Ureter (tissue), 1 donor: ENCODE measurements at places on chromosomes 11 and 22. TPM values are rescaled to one million over a fixed set of nuclear protein-coding genes. Genes with fewer than 3 reads are reported as not detected.

- DNase-seq, result no peak
Observed at GRCh38 chr22:26744892-26745808, 87.8 kb downstream of the MIAT start.

Gene ACRV1
- not detected for total RNA-seq

DNA sequence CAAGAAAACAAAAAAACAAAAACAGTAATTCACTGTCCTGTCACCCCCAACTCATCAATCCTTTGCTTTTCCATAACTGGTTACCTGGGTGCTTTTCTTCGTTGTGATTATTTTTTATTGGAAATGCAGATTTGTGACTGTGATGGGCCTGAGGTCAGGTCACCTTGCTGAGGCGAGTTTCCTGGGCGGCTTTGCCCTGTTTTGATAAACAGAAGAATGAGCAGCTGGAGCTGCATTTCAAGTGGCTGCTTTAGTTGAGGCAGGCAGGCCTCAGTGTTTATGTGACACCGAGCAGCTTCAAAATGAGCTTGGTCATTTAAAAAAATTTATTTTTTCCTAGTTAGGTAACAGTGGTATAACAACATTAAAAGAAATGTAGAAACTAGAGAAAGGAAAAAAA lies 22.2 kb downstream of the PTPRJ start:
- no peak for DNase-seq

GRCh38 chr11:19374151-19374569 lies 133.4 kb upstream of the E2F8 start:
- DNase-seq, result no peak

Gene VPREB1
- total RNA-seq, result not detected

DNA sequence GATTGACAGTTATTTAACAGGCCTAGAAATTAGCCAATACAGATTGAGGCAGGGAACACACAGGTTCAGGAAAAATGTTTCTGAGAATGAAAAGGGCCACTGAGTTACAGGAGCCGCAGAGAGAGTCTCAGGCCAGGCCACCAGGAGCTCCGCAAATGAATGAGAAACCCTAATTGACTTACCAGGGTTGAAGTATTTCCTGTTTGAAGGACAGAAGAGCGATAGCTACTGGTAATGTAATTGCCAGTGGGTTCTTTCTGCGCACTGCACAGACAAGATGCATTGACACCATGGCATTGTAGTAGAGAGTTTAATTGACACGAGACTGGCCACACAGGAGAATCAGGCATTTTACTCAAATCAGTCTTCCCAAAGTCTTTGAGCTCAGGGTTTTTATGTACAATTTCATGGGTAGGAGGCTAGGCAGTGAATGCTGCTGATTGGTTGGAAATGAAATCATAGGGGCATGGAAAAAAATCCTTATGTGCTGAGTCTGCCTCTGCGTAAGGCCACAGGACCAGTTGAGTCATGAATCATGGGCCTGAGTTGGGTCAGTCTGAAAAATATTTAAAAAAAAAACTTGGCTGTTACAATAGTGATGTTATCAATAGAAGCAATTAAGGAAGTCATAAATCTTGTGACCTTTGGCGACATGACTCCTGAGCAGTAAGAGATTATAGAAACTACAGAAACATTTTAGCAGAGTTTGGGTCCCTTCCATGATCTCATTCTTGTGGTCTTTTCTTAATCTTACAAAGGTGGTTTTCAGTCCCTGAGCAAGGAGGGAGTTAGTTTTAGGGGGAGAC lies 203.8 kb downstream of the CASP12 start:
- no peak for DNase-seq

Gene MMP13
- total RNA-seq, result not detected

GRCh38 chr11:24511511-24511910 lies 14.7 kb downstream of the LUZP2 start:
- no peak for DNase-seq

Gene BLID
- total RNA-seq, result 2.6 TPM

GRCh38 chr11:76742902-76743301 lies 40.3 kb upstream of the TSKU start:
- DNase-seq, result no peak

DNA sequence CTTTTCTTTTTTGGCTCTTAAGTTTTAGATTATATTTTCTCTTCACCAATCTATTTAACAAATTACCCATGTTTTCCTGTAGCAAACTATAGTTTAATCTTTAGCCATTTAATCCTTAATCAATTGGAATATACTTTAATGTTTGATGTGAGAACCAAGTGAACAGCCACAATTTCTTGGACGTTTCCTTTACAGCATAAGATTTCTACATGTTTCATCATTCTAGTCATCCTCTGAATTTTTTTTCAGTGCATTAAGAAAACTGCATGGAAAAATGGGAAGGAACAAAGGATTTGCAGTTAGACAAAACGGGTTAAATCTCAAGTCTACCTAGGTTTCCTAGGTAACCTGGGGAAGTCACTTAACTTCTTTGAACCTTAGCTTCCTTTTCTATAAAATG lies 507.1 kb upstream of the CCDC90B start:
- DNase-seq, result no peak

DNA sequence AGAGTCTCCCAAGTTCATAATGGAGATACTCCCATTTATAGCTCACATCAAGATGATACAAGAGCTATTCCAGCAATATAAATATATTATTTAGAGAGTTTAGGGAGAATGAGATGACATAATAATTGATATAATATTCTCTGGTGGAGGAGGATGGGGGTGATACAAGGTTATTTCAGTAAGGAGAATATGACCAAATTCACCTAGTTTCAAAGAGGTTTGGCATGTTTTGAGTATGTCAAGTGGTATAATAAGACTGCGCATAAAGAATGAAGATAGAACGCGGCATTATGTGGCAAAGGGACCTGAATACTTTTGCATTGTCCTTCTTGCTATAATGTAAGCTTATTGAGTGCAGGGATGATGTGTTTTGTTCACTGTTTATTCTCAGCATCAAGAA lies 1283.5 kb downstream of the LRRC4C start:
- DNase-seq, result no peak

Gene CCDC89
- 2.5 TPM for total RNA-seq

Gene KRTAP5-2
- not detected for total RNA-seq

Gene SPDYC
- total RNA-seq, result not detected

GRCh38 chr11:122690801-122691548 lies 35.5 kb downstream of the UBASH3B start:
- DNase-seq, result no peak

GRCh38 chr11:118132385-118133151 lies 20.1 kb downstream of the SCN4B start:
- no peak for DNase-seq

GRCh38 chr22:50470491-50470890 lies 4.3 kb downstream of the SBF1 start:
- DNase-seq, result no peak

GRCh38 chr22:33851240-33851639 lies 69.0 kb downstream of the LARGE1 start:
- no peak for DNase-seq

DNA sequence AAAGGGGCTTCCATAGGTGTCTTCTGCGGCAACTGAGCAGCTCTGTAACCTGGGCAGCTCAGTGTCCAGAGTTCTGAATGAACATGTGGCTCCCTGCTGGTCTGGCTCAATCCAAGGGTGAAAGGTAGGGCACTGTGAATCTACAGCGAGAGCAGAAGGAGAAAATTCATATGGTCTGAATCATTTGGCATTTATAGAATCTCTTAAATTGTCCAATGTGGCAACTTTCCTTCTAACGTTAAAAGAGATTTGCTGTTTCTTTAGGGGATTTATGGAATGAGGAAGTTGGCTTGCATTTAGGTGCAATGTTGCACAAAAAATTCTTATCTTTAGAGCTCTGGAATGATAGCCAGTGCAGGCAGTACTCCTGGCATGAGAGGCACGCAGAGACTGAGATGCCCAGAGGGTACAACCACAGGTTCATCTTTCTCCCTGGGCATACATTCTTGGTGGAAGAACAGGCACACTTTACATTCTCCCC lies 17.0 kb downstream of the ATXN10 start:
- DNase-seq, result no peak

Gene FGF3
- not detected for total RNA-seq

Gene SSTR3
- not detected for total RNA-seq

- DNase-seq, result no peak
Observed at GRCh38 chr22:44351685-44352377, 39.1 kb upstream of the SHISAL1 start.

GRCh38 chr11:31974366-31975136 lies 116.3 kb upstream of the RCN1 start:
- DNase-seq, result no peak

GRCh38 chr22:44437216-44438055 lies 60.6 kb downstream of the RTL6 start:
- no peak for DNase-seq

DNA sequence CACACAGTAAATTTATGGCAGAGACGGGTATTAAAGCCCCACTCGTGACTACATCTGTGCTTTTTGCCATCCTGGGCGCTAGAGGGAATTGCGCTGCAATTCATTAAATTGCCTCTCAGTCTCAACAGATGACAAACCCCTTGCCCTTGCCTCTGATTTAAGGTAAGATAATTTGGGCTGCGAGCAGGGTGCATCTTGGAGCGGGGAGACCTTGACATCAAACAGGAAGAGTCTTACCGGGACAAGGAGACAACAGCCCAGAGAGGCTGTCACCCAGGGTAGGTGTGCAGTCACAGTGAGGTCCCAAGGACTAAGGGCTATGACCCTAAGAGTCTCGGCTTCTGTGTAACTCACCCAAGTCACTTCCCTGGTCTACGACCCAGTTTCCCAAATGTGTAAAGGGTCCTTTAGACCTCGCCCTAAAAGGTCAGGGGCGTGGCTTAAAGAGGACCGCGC lies 449 bp upstream of the TOM1 start:
- DNase-seq, result no peak

DNA sequence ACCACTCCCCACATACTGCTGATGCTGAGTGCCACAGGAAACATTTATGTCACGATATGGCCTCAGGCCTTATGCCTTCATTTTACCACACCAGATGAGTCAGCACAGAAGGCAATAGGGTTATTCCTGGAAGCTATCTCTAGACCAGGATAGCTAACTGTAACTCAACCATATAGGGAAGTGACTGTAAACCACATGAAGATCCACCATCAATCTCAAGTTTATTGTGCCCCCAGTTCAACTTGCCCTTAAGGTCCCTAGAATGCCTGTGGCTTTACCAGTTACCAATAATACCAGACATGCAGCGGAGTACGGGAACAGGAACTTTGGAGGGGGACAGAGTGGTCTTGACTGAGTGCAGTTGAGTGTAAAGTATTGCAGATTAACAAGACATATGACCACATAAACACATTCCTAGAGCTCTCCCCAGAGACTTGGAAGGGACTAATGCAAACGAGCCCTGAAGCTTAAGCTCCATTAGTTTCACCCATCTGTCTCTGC lies 180.9 kb downstream of the KIF18A start:
- no peak for DNase-seq

Gene CRYBB1
- total RNA-seq, result not detected
